ENCODE measurements at places on chromosomes 12 and 14. TPM values are rescaled to one million over a fixed set of nuclear protein-coding genes. Genes with fewer than 3 reads are reported as not detected.
A peak's percentile ranks its signal among the peaks of the same experiment; 100 is the strongest.

The IFI27 gene
- total RNA-seq = 4.9 TPM

DNA sequence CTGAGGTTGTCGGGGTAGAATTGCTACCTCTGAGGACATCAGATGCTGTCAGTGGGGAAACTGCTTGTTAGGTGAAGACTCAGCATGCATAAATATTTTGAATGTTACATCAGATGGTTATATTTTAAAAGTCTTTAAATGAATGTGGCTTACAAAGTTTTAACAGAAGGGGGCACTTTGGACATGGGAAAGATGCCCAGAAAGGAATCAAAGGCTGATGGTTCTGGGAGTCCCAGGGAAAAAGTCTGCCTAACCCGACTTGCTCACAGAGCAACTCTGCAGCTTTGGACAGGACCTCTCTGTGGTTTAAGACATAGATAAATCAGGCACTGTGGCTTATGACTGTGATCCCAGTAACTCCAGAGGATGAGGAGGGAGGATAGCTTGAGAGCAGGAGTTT lies 474.9 kb downstream of the ATP23 start:
- no peaks in the 10 kb centered on the region for H3K27me3 ChIP-seq
- H3K36me3 ChIP-seq = no peaks in the 10 kb centered on the region
- H3K4me1 ChIP-seq = no peaks in the 10 kb centered on the region
- H3K27ac ChIP-seq = no peak overlapping the region
- DNase-seq = peak; percentile 54
- H3K4me3 ChIP-seq = no peak overlapping the region

DNA sequence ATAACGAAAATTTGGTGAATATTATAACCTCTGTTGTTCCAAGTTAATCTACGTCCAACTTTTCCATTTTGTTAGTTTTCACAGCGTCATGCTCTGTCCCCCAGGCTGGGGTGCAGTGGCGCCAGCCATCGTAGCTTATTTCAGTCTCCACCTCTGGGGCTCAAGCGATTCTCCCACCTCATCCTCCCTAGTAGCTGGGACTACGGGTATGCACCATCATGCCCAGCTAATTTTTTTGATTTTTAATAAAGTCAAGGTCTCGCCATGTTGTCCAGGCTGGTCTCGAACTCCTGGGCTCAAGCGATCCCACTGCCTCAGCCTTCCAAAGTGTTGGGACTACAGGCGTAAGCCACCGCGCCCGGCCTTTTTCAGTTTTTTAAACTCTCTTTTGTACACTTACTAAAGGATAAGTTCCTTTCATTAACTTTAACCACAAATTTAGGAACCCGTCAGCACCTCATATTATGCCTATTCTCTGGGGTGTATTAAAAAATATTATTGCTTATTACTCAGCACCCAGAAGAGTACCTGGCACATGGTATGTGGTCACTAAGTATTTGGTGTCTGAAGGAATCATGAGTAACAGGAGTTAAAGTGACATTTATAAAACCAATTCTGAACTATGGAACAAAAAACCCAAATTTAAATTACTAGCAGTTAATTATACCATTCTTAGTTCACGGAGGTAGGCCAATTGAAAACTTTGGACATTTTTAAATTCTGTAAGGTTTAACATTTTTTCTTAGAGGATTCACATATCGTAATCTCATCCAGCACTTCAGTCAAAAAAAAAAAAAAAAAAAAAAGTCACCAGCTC lies 925 bp upstream of the MIPOL1 start:
- H3K27ac ChIP-seq = no peak overlapping the region
- peak overlapping the region; percentile 57 for H3K4me3 ChIP-seq
- no peaks in the 10 kb centered on the region for H3K36me3 ChIP-seq
- no peak for DNase-seq

GRCh38 chr14:58395812-58396788 lies at the start of gene TOMM20L:
Gene TOMM20L (plus strand): TSS chr14:58395930. CDS start chr14:58395958, 28 bp downstream.
- no peaks in the 10 kb centered on the region for H3K4me1 ChIP-seq
- H3K4me3 ChIP-seq = peak within 1 kb of the TSS; percentile 48
- no peaks in the 10 kb centered on the region for H3K27me3 ChIP-seq
- H3K36me3 ChIP-seq = no peaks in the 10 kb centered on the region

The MEG3 gene
- total RNA-seq = 58.7 TPM

GRCh38 chr14:92519246-92520101 lies 5.9 kb downstream of the RIN3 start:
- H3K27ac ChIP-seq = no peak overlapping the region
- no peaks in the 10 kb centered on the region for H3K4me1 ChIP-seq
- DNase-seq = no peak

The VWF gene
- total RNA-seq = not detected

The CORO1C gene
- 208 TPM for total RNA-seq

DNA sequence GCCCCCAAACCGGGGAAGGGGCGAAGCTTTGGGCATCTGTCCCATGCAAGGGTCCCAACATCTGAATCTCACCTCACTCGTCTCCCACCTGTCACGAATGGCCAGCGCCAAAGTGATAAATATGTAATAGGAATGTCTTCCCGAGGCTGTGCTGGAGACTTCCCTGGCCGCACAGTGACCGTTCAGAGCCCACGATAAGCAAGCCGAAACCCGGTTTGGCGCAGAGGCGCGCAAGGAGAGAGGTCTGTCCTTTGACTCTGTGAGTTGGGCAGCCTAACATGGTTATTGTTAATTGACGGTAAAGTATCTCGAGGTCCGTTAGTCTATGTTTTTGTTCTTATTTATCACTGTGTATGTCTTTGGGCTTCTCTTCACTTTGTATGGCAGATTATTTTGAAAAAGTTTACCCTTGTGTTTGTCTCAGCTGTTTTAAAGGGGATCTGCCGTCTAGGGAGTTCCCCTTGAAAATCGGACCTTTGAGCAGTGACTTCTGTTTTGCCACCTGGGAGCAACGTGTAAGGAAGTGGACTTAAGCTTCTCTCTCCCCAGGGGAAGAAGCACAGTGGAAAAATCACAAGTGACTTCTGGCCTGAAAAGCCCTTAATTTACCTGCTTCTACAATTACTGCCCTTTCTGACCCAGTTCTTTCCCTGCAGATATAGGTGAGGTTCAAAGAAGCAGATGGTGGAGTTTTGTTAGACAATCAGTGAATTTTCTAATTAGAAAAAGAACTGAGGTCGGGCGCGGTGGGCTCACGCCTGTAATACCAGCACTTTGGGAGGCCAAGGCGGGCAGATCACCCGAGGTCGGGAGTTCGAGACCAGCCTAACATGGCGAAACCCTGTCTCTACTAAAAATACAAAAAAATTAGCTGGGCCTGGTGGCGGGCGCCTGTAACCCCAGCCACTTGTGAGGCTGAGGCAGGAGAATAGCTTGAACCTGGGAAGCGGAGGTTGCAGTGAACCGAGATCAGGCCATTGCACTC lies 1.1 kb upstream of the TM9SF1 start:
- no peak for DNase-seq
- H3K4me1 ChIP-seq = peaks cover 11% of the 10 kb centered on the region
- no peaks in the 10 kb centered on the region for H3K27me3 ChIP-seq
- peak overlapping the region; percentile 81 for H3K4me3 ChIP-seq

The DERA gene
- 43.7 TPM for total RNA-seq

DNA sequence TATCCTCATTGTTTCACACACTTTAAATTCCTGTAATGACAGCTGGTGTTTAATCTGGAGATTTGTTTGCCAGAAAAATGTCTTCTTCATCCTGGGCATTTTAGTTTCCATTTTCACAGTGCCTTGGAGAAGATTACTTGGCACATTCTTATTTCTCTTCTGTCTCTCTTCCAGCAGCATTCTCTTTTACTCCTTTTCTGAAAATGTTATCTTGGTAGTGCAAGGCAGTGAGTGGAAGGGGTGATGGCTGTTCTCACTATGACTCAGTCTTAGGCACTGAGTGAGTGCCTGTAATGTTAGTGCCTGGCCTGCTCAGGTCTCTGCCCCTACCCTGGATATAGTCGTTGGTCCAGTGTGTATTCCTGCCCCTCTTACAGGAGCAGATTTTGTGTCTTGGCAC lies 13.1 kb downstream of the CLECL1 start:
- H3K36me3 ChIP-seq = no peaks in the 10 kb centered on the region
- DNase-seq = no peak
- no peaks in the 10 kb centered on the region for H3K4me1 ChIP-seq
- peaks cover 32% of the 10 kb centered on the region for H3K27me3 ChIP-seq

GRCh38 chr14:60353420-60353819 lies 104.4 kb downstream of the PPM1A start:
- no peak overlapping the region for H3K27ac ChIP-seq
- no peak for DNase-seq
- no peaks in the 10 kb centered on the region for H3K36me3 ChIP-seq
- H3K4me3 ChIP-seq = no peak overlapping the region

The LHX5 gene
- not detected for total RNA-seq

The PSMC6 gene
- 177 TPM for total RNA-seq

DNA sequence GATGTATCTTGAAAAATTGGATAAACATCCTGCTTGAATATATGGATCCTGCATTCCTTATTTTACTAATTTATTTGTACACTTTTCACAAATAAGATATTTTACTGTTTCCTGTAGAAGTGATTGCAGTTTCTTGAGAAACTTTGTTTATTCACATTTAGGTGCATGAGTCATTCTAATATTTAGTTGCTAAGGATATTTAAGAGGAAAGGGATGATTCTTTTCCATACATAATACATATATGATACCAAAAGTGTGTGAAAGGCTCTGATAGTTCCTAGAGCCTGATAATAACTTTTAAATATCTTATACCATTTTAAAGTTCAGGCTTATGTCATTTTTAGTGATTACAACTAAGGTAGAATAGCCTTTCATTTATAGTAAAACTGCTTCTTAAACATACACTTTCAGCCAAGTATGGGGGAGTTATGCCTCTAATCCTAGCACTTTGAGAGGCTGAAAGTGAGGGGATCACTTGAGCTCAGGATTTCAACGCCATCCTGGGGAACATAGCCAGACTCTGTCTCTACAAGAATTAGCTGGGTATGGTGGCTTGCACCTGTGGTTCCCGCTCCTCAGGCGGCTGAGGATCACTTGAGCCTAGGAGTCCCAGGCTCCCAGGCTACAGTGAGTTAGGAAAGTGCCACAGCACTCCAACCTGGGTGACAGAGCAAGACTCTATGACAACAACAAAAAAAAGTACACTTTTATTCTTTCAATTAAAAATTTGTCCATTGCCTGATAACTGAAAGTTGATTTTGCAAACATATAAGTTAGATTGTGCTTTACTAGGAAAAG lies 262.6 kb upstream of the LRIG3 start:
- H3K4me1 ChIP-seq = no peaks in the 10 kb centered on the region
- no peak for DNase-seq
- no peak overlapping the region for H3K27ac ChIP-seq
- H3K27me3 ChIP-seq = no peaks in the 10 kb centered on the region
- H3K4me3 ChIP-seq = no peak overlapping the region

The MSI1 gene
- 8.8 TPM for total RNA-seq

The C14orf132 gene
- 8.3 TPM for total RNA-seq

DNA sequence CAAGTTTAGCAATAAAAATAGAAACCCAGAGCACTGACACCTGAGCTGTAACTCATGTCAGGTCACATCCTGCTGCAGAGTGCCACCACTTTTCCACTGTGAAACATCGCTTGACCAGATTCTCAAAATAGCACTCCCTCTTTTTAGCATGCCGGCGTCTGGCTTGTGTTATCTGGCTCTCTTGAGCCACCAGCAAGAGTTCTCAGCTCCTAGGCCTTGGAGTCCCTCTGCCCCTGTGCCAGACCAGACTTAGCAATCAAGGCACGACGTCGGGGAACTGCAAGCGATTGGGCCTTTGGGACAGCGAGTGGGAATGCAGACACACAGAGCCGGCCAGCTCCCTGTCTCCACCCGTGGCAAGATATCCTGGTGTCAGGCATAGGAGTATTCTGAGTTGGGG lies 52.5 kb downstream of the SPIC start:
- H3K4me3 ChIP-seq = no peak overlapping the region
- no peaks in the 10 kb centered on the region for H3K4me1 ChIP-seq
- no peak overlapping the region for H3K27ac ChIP-seq

GRCh38 chr14:75181293-75182062 lies 5.1 kb upstream of the TMED10 start:
- no peaks in the 10 kb centered on the region for H3K27me3 ChIP-seq
- no peaks in the 10 kb centered on the region for H3K36me3 ChIP-seq
- H3K27ac ChIP-seq = no peak overlapping the region
- no peak for DNase-seq

DNA sequence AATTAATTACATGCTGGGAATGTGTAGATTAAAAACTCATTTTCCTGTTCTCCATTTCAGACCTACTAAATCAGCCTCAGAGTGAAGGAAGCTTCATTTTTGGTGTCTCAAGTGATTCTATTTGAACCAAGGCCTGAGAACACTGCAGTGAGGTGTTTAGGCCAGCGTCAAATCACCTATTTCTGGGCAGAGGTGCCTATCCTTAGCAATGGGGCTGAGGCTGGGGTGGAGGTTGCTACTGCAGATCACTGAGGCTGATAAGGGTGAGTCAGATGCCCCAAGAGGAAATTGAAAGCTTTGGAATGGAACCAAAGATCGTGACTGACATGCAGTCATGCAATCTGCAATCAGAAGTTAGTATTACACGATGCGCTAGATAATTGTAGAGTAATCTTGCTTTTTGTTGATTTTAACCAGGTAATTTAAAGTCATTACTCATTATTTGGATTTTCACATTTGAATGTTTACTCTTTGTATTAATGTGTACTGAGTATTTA lies 4.4 kb downstream of the TXNRD1 start:
- no peaks in the 10 kb centered on the region for H3K27me3 ChIP-seq
- peak; percentile 87 for DNase-seq
- H3K4me3 ChIP-seq = no peak overlapping the region
- H3K4me1 ChIP-seq = peaks cover 38% of the 10 kb centered on the region
- H3K36me3 ChIP-seq = no peaks in the 10 kb centered on the region

The FBLN5 gene
- total RNA-seq = 10.7 TPM

The TOMM20L gene
- not detected for total RNA-seq

- no peak for DNase-seq
- no peaks in the 10 kb centered on the region for H3K27me3 ChIP-seq
- no peaks in the 10 kb centered on the region for H3K36me3 ChIP-seq
- H3K4me1 ChIP-seq = no peaks in the 10 kb centered on the region
- no peak overlapping the region for H3K27ac ChIP-seq
Observed at GRCh38 chr14:30129807-30130206, 202.2 kb upstream of the PRKD1 start.

The LRRC10 gene
- not detected for total RNA-seq

GRCh38 chr12:104694711-104695110 lies 238.0 kb downstream of the CHST11 start:
- DNase-seq = no peak
- no peak overlapping the region for H3K4me3 ChIP-seq
